ENCODE measurements at places on chromosomes 2 and 18.
A peak's percentile ranks its signal among the peaks of the same experiment; 100 is the strongest.

- DNase-seq = no peak
Observed at GRCh38 chr2:67079729-67080128, 317.4 kb upstream of the ETAA1 start.

DNA sequence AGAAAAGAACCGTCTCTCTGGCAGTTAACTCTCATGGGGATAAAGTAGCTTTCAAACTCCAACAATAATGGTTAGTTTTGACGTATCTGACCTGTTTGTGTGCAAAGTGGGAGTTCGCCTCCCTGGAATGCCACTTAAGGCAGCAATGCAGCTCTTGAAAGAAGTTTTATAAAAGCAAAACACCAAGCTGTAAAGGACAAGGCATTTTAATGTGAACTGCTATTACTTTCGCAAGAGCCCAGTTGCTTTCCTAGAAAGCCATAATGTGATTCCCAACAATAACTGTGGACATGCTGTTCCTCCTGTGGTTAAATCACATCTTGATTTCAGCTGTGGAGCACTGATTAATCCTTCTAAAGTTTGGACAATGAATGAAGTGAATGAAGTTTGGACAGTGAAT lies 303.7 kb downstream of the PTPRM start:
- DNase-seq = no peak

DNA sequence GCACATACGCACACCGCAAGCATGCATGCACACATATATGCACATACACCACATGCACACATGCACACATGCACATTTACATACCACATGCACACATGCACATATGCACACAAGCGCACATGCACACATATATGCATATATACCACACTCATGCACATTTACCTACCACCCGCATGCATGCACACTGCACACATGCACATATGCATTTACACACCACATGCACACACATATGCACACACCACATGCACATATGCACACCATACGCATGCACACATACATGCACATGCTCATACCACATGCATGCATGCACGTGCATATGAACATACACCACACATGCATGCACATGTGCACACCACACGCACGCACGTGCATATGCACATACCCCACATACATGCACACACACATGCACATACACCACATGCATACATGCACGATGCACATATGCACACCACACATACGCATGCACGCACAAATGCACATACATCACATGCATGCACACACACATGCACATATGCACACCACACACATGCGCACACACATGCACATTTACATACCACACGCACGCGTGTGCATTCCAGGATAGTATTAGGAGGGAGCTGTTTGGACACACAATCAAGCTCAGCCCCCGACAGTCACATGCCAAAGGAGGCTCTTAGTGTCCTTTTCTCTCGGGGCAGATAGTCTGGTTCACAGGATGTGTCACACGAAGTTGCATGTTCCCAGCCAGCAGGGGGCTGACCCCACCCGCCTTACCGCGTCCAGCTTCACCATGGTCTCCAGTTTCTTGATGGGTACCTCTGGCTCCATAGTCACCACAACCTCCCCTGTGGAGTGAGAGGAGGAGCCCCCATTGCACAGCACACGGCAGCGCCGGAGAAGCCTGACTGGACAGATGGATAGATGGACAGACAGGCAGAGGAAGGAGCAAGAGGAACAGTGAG lies 5.9 kb downstream of the OTOF start:
- DNase-seq = no peak

GRCh38 chr2:69620870-69621269 lies 22.7 kb downstream of the AAK1 start:
- no peak for DNase-seq

GRCh38 chr2:110103061-110103961 lies 12.3 kb downstream of the MALL start:
- no peak for DNase-seq

- DNase-seq = peak; percentile 35
Observed at GRCh38 chr2:51511002-51511401, 479.1 kb upstream of the NRXN1 start.

DNA sequence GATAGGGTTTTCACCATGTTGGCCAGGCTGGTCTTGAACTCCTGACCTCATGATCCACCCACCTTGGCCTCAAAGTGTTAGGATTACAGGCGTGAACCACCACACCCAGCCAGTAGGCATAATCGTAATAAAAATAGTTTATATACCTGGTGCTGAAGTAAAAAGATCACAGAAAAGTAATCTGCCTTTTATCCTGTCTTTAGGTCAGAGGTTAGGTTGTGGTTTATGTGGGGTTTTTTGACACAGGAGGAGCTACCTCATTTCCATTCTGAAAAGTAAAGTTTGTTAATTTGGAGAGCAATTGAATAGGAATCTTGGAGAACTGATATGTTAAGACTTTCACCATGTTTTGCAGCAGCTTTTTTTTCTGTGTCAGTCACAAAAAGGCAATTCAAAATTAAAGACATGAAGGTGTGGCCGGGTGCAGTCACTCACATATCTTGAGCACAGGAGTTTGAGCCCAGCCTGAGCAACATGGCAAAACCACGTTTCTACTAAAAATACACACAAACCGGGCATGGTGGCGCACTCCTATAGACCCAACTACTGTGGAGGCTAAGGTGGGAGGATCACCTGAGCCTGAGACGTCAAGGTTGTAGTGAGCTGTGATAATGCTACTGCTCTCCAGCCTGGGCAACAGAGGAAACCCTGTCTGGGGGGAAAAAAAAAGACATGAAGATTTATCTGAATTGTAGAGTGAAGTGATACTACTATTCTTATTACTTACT lies 31.5 kb downstream of the CCNT2 start:
- no peak for DNase-seq

DNA sequence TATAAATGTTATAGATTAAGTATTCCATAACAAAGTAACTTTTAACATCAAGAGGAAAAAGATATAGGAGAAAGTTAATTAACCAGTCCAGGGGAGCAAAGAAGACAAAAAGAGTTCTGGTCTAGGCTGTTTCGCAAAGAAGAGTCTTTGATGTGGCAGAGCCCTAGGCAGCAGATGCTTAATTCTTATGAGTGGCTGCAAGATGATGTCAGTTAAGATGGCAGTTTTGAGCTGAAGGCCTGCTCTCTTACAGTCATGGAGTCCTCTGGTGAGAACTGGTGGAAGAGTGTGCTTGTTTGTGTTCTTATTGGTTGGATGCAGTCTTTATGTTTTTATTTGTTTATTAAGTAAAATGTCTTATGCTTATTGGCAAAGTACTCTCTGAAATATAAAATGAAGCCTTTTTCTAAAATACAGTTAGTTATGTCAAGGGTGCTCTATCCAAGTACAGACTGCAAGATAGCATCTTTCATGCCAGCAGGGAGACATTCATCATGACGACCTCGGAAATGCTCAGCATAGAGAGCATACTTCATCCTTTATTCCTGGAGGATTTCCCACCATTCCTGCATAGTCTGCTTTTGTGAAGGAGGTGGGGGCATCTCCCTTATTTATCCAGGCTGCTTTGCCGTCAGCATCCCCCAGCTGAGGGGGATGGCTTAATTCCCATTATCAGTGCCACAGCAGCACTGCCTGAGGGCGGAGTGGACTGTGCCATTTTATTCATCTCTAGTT lies 38.9 kb upstream of the SERPINE2 start:
- no peak for DNase-seq

GRCh38 chr2:215756346-215756730 lies 257.0 kb downstream of the MREG start:
- no peak for DNase-seq

DNA sequence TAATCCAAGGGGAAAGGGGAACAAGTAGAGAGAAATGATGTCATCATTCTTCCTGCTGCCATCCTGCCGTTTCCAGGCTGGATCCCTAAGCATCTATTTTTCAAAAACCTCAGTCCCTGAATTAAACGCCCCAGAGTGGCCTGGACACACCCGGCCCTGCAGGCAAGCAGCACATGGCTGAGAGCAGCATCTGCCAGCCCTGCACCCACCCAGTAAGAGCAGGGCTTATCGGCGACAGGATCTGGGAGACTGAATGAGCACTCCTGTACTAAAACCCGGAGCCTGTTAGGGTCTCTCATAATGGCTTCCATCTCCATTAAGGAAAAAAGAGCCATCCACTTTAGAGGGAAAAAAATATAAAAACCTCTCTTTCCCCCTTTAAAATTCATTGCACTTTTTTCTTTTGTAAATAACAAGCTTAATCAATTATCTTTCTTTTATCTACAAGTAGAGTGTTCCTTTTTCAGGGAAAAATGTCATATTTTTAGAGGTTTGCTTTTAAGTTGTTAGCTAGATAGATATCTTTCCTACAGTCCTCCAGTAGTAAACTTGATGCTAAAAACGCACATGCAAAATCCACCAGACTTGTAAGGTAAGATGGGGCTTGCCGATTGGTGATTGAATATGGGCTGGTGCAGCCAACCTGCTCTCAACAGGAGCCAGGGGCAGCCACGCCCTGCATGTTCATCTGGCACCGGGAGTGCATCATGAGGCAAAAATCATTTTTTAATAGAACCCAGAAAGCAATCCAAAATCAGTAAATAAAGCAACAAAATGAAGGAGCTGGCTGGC lies 457.8 kb downstream of the EIPR1 start:
- no peak for DNase-seq

DNA sequence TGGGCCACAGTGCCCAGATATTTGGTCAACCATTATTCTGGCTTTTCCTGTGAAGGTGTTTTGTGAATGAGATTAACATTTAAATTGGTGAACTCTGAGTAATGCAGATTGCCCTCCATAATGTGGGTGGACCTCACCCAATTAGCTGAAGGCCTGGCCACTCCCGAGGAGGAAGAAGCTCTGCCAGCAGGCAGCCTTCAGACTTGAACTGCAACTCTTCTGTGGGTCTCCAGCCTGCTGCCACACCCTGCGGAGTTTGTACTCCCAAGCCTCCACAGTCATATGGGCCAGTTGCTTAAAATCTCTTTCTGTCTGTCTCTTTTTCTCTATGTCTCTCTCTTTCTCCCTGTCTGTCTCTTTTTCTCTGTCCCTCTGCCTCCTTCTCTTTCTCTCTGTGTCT lies 262.7 kb downstream of the MYCN start:
- DNase-seq = no peak

- DNase-seq = peak; percentile 59
Observed at GRCh38 chr2:128654408-128654807, 335.7 kb upstream of the HS6ST1 start.
